Thoracic aorta (tissue), 2 donors: ENCODE measurements at places on chromosomes 1 and 21. TPM values are rescaled to one million over a fixed set of nuclear protein-coding genes. Genes with fewer than 3 reads are reported as not detected.

DNA sequence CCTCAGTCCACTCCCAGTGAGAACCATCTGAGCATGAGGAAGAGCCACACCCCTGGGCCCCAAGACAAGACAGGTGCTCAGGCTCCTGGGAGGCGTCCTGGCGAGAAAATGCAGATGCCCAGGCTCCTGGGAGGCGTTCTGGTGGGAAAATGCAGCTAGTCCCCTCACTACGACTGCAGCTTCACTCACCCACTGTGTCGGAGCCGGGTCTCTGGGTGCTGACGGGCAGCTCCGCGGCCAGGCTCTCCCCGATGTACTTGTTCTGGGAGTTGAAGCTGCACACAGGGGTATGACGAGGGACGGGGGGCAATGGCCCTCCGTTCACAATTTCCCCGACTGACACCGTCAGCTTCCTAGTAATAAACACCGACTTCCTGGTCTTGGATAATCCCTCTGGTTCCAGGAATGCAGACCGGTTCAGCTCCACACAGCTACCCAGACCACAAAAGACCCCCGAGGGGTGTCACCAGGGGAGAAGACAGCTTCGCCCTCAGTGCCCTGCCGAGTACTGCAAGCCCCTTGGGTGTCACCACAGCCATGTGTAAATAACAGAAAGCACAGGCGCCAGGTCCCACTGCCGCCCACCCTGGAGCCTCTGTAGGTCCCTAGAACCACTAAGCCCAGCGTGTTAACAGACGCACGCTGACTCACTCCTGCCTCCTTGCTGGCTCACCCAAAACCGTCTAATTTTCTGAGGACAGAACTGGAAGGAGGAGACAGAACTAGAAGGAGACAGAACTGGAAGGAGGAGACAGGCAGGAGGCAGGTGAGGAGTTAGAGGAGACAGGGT lies 19.5 kb downstream of the MCM3AP start:
- no peak for DNase-seq

DNA sequence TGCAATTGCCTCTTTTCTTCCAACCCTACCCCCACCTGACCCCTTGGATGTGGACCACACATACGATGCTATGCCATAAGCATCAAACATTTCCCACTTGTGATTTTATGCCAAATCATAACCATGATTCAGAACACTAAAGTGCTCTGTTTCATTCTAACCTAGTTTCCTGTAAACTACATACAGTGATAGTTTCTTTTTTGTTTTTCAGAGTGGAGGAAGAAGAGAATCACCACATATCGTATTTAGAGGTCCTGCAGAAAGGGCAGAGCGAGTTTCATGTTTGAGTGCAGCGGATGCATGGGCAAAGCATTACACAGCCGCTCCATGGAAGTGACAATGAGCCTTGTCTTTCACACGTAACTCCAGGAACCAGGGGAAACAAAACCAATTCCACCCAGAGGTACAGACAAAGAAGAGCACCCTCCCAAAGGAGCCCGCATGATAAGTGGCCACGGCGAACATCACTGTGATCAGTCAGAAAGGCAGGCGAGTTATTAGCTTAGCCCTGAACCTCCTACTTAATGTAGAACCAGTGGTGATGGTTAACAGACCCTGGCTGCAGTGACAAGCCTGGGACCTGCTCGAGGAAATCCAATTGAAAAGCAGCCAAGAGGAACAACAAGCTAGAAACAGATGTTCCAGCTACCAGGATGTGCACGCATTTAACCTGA lies 64.0 kb upstream of the ZNF281 start:
- DNase-seq, result no peak

DNA sequence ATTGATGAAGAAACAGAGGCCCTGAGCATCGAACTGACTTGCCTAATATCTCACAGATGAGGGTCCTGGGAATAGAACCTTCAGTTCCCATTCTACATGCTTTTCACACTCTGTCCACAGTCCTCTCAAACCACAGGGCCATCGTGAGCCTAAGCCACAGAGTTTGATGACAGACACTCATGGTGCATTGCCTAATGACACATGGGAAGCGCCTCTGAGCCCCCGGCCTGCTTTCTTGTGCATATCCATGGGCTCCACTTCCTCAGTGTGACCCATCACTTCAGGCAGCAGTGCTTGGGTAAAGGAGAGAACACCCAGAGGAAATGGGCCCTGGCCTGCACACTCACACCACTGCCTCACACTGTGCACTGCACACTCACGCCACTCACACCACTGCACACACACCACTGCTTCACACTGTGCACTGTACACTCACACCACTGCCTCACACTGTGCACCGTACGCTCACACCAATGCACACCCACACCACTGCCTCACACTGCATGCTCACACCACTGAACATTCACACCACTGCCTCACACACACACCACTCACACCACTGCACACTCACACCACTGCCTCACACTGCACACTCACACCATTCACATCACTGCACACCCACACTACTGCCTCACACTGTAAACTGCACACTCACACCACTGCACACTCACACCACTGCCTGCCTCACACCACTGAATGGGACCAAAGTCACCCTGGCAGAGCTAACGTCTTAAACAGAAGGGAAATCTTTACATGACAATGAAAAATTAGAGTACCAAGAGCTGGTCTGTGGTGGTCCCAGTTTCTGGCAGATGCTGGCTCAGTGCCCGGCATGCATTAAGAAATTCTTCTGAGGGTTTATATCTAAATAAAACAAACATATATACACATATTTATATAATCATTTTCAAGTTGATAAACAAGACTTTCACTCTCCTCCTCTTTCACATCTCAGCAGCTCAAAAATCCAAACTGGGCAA lies 53.0 kb downstream of the KANK4 start:
- DNase-seq, result no peak

DNA sequence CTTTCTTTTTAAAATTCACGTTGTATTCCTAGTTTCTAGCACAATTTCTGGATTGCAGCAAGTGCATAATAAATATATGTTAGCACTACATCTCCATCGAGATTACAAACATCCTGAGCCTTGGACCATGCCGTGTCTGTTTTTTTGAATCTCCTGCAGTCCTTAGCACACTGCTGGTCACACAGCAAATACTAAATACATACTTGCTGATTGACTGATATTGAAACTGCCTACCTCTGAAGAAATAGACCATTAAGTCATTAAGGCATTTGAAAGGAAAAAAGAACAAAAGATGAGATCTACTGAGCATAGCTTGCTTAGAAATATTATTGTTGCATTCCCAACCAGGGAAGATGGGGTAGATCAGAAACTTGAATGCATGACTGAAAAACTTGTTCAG lies 369.1 kb downstream of the PTBP2 start:
- DNase-seq, result no peak

The HPCAL4 gene
- total RNA-seq, result 0.35 TPM

The AMY2B gene
- 17.1 TPM for total RNA-seq
